Fibroblast of skin of right quadriceps (primary cell): ENCODE measurements at places on chromosomes 6 and 20.

DNA sequence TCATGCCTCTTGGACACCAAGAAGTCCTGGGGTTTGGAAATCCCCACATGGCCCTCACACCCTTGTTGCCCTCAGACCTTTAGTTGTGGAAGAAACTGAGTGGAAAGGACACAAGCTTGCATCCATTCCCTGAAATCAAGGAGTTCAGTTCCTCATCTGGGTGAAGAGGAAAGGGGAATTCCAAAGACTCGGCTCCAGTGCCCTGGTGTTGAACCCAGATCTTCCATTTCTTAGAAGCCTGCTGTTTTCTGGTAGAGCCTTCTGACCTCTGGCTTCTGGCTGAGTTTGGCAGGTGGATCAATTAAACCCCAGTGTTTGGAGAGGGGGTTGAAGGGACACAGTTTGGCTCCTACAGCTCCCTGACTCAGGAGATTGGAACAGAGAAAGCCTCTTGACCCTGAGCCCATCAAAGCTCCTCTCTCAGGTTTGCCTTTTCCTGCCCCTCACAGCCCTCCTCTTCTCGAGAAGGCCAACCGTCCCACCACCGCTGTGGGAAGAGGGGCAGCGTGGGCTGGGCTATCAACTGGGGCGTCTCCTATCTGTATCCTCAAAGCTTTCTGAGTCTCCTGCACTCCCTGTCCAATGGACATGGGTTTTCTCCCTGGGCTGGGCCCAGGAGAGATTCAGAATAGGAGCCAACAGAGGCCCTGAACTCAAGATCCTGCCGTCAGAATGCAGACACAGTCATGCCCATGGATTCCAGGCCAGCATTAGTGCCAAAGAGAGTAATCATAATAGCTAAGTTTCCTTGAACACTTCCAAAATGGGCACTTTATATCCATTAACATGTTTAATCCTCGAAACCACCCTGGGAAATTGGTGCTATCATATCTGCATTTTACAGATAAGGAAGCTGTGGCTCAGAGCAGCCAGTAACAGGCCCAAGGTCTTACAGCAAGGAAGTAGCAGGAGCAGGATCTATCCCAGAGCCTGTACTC is 146.2 kb downstream of the VEGFA start:
- DNase-seq, result peak; percentile 44

GRCh38 chr20:15296422-15296821 is 959.0 kb upstream of the FLRT3 start:
- no peak for DNase-seq

GRCh38 chr6:32692019-32692418 is 25.6 kb upstream of the HLA-DQB1 start:
- DNase-seq, result no peak

GRCh38 chr6:47690214-47690613 is 8.2 kb upstream of the ADGRF4 start:
- DNase-seq, result no peak

DNA sequence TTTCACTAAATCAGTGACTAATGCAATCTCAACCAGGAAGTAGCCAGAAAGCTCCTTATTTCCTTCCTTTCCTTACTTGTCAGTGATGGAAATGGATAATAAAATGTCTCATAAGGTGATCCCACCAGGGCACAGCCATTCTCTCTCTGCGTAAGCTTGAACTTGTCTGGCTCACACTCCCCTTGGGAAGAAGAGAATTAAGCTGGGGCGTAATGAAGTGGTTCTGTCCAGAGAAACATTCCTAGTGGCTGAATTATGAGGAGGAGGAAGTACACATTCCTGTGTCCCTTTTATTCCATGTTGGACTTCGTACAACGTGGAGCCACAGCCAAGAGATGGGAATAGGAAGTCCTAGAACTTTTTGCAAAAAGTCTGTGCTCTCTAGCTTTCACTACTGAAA is 93.7 kb downstream of the MTHFD1L start:
- no peak for DNase-seq

DNA sequence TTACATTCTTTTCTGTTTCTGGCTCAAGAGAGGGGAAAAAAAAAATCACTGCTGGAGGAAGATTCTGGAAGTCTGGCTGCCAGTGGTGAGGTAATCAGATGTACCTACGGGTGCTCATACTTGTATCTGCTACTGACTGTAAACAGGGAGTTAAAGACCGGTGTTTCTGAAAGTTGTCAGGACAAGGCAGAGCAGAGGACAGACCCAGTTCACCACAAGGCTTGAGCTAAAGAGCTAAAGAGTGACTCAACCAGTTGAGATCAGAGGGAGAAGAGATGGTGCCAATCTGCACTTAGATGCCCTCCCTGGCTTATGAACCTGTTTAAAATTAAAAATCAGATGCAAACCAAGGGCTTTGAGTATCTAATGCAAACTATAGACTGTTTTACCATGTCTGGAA is 55.4 kb downstream of the CEP162 start:
- DNase-seq, result no peak

DNA sequence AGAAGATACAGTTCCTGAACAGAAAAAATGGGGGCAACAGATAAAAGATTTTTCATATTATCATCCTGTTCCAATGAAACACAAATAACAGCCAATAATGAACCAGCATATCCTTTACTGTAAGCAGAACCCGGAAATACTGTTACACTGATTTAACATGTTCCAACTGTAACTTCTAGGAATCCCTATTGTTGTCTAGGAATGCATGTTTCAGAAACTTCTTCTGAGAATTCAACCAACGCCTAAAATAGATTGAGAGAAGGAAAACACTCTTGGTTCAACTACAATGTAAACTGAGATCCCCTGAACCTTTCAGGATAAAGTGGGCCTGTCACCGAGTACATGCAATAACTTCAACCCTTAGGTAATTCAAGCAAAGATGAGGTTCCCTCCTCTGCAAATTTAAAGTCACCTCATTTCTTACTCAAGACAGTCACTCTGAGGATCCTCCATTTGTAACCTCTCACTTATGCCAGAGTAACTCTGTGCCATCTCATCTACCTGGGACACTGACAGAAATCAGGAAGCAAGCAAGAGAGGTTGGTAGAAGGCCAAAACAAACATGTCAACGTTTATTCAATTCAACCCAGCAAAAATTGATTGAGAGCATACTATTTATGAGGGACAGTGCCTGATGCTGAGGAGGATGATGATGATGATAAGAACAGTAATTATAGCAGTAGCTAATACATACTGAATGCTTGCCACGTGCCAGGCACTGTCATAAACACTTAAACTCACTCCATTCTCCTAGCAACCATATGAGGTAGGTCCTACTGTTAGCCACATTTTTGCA is 14.1 kb downstream of the UBE3D start:
- DNase-seq, result no peak

- DNase-seq, result peak; percentile 11
These were observed 177.8 kb downstream of the CDKAL1 start for GRCh38 chr6:20712011-20712410.

DNA sequence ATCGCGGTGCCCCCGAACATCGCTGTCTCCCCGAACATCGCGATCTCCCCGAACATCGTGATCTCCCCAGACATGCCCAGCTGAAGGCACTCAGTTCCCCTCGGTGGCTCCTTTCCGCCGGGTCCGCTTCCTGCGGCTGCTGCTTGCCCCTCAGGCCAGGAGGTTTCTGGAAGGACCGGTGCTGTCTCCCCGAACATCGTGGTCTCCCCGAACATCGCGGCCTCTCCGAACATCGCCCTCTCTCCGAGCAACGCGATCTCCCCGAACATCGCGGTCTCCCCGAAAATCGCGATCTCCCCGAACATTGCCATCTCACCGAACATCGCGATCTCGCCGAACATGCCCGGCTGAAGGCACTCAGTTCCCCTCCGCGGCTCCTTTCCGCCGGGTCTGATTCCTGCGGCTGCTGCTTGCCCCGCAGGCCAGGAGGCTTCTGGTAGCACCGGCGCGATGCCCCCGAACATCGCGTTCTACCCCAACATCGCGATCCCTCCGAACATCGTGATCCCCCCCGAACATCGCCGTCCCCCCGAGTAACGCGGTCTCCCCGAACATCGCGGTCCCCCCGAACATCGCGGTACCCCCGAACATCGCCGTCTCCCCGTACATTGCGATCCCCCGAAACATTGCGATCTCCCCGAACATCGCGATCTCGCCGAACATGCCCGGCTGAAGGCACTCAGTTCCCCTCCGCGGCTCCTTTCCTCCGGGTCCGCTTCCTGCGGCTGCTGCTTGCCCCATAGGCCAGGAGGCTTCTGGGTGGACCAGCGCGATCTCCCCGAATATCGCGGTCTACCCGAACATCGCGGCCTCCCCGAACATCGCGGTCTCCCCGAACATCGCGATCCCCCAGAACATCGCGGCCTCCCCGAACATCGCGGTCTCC is 808 bp downstream of the ULBP1 start:
- peak; percentile 16 for DNase-seq

DNA sequence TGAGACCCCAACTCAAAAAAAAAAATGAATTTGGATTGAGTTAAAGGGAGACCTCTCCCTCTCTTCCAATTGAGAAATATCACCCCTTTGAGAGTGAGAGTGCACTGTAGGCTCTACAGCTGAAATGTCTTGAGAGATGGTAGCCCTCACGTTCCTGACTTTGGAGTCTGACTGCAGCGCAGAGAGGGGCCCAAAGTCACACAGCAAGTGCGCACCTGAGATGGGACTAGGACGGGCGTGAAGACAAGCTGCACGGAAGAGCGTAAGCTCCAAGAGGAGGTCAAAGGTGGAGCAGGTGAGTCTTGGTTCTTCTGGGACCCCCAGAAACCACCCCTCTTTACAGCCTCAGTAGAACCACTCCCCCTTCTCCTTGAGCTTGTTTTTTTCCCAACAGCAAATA is 643 bp downstream of the SLA2 start:
- no peak for DNase-seq

DNA sequence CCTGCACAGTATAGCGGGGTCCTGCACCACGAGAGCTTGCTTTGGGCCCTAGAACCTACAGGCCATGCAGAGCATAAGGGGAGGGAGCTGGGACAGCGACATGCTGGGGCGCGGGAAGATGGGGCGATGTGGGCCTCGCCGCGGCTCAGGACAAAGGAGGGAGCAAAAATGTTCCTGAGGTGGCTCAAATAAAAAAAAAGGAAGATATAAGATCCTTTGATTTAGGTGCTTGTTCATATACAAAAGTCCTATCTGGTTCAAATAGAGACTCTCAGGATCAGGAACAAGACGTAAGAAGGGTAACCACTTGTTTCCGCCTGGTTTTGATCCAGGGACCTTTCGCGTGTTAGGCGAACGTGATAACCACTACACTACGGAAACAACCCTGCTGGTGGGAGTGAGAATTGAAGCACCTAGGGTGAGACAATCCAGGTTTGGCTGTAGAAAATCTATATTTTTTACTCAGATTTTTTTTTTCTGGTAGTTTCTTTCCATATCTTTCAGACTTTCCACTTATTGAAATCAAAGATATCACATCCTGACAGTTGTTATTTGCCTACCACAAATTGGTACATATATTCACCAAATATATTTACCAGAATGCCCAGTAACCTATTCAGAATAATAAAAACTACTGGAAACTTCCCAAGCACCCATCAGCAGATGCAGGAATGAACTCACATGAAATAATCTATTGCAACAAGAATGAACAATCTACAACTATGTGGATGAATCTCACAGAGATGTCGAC is 177.9 kb upstream of the ZNF184 start:
- DNase-seq, result peak; percentile 67

DNA sequence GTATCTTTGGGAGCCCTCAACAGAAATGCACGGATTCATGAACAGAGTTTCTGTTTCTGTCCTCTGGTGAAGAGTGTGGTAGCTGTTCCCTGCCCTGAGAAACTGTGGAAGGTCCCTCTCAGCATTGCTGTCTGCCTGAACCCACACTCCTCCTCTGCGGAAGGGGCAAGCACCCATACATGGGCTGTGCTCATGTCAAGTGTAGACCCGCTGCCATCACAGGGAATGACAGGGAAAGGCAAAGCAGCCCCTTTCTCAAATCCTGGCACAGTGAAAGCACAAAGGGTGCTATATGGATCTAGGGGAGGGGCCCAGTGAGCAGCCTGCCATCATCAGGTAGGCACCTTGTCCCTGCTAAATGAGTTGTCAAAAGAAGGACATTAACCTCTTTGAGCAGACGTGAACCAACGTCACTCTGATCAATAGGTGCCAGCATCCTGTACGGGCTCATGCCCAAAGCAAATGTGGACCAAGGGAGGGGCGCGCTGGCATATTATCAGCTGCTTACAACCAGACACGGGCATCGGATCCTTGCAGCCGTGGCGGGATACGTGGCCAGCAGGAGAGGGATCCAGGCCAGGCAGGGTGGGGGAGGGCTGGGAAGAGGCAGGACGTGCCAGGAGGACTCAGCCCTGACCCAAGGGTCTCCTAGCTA is 231.2 kb upstream of the PMEPA1 start:
- no peak for DNase-seq

DNA sequence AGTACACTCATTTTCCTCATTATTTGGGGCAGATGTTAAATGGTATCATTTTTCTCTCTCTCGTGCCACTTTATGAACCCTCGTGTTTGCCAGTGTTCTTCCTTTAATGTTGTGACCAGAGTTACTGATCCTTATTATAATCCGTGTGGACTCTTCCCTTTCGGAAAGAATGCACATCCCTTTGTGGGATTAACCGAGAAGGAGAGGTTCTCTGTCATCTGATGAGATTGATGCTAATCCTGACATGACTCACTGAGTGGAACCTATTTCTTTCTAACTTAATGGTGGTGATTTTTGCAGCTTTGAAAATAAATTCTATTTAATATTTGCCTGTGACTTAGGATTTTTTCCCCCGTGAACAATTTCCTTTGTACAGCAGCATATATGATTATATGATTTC is 300.0 kb upstream of the MAN1A1 start:
- DNase-seq, result peak; percentile 21

DNA sequence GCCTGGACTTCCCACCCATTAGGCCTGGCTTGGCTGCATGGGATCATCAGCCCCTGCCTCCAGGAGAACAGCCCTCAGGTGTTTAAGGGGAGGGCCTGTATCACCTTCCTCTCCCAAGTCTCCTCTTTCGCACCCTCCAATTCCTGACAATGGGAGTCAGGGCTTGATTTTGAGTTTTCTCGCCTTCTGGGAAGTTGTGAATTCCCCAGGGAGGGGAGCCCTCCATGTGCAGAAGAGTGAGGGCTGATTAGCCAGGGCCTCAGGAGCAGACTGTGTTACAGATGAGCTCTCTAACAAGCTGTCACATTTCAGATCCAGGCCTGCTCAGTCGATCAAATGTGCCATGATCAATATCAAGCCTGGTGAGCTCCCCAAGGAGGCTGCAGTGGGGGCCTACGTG is 42.4 kb downstream of the CNBD2 start:
- no peak for DNase-seq

- peak; percentile 76 for DNase-seq
These were observed 182.4 kb upstream of the MCHR2 start for GRCh38 chr6:100176311-100176950.

GRCh38 chr6:98547634-98548033 is 286.7 kb upstream of the POU3F2 start:
- no peak for DNase-seq
